ENCODE measurements at places on chromosomes 7 and 10.

DNA sequence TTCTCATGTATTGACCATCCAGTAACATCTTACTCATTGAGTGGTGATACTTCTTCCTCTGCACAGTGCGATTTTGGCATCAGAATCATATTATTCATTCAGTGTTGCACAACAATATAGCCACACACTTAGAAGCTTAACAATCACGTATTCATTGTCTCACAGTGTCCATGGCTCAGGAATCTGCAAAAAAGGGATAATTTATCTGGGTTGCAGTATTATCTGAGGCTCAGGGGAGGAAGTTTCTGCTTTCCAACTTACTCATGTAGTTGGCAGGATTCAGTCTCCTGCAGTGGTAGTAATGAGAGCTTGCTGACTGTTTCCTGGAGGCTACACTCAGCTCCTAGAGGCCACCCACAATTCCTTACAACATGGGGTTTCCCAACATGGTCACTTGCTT, 803.6 kb downstream of the SORCS1 start:
- DNase-seq, result no peak

- DNase-seq, result no peak
Measured at GRCh38 chr7:20351901-20352300, 21.2 kb downstream of the ITGB8 start.

DNA sequence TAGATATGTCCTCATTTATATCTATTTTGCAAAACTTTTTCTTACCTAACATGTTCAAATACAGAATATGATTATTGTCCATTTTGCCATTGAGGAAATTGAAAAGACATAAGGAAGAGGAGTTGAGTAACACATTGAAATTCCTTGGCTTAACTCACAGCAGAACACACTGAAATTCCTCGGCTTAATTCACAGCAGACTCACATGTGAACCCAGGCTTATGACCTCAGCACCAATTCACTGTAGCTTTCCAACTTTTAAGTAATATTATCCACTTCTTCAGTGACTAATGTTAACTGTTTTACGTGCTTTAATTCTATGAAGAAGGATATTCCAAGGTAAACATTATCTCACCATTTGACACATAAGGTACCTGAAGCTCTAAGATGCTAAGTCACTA, 597.5 kb upstream of the PFKP start:
- DNase-seq, result no peak

GRCh38 chr7:28573651-28574301, 161.5 kb downstream of the CREB5 start:
- no peak for DNase-seq

DNA sequence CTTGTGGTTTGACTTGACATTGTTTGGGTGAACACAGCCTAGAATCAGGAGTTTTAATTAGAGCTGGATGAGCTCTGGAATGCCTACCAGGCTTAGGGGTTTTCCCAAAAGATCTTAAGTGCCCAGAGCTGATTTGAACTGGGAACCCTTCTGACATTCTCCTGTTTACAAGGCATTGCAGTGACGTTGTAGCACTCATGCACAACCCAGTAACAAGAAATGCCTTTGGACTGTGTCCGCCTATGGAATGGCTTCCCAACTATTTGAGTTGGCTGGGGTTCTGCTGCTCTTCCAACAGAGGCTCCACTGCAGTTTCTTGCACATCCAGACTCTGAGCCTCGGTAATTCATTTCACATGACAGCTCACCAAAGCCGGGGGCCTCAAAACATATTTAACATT, 76.7 kb upstream of the MKX start:
- no peak for DNase-seq

- DNase-seq, result no peak
Measured at GRCh38 chr7:111352319-111352718, 210.0 kb downstream of the IMMP2L start.

DNA sequence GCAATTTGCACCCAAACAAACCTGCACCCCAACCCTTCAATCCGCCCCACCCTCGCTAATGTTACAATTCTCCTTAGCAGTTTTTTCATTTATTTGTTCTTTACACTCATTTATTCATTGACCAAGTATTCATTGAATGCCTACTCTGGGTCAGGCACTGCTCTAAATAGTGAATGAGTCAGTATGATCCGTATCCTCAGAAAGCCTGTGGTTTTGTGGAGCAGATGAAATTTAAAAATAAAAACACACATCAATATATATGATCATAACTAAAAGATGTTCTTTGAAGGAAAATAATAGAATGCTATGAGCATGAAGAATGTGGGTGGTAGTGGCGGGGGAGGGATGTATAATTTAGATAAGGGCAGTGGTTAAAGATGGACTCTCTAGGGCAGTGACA, 13.3 kb downstream of the IFIT5 start:
- DNase-seq, result no peak

GRCh38 chr10:29119374-29119773, 169.5 kb upstream of the LYZL1 start:
- no peak for DNase-seq

DNA sequence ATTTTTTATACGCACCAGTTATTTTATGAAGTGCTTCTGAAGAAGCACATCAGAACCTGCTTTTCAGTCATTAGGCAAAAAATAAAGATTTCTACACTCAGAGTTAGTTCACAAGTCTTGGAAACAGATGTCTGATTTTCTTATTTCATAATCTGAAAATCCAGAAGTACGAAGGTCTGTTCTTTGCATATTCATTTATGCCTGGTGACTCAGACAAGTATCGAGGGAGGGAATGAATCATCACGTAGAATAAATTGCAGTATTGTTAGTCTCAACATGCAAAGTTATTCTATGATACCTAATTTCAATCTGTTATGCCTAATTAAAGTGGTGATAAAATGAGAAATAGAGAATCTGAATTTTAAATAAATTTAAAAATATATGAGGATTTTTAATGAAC, 113.6 kb upstream of the SEM1 start:
- no peak for DNase-seq

- DNase-seq, result no peak
Measured at GRCh38 chr7:99667179-99667578, 12.6 kb downstream of the CYP3A5 start.

- DNase-seq, result peak; percentile 76
Measured at GRCh38 chr7:76149847-76150691, 51.6 kb upstream of the SRRM3 start.

GRCh38 chr7:80783678-80784327, 135.0 kb downstream of the SEMA3C start:
- no peak for DNase-seq

- no peak for DNase-seq
Measured at GRCh38 chr10:97399843-97400545, 1.1 kb downstream of the RRP12 start.

- no peak for DNase-seq
Measured at GRCh38 chr10:6543431-6544005, 36.6 kb downstream of the PRKCQ start.

GRCh38 chr10:77321838-77322237, 315.8 kb downstream of the KCNMA1 start:
- DNase-seq, result no peak

GRCh38 chr10:97910661-97911060, 61.0 kb downstream of the GOLGA7B start:
- DNase-seq, result no peak

DNA sequence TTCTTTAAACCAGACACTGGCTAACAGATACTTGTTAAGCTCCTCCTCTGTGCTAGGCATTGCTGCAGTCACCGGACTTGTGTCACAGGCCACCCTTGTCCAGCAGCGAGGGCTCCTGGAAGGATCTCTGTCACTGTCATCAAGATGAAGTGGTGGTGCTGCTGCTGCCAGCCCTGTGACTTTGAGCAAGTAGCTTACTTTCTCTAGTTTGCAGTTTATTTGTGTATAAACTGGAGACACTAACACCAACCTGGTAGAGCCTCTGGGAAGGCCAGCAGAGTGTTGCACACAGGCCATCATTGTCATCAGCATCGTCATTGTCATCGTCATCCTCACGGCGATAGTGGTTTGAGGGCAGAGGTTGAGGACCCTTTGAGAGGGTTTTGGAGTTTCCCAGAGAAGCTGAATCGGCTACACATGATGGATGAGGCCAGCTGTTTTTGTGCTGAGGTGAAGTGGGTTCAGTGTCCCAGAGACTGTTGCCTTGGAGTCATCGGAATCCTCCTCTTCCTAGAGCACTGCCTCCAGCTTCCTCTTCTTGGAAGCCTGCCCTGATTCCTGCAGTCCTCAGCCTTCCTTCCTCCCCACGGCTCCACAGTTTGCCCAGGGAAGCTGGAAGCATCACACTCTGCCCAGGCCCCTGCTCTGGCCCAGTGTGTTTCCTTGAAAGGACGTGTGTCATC, 128.4 kb downstream of the GRK5 start:
- DNase-seq, result no peak

DNA sequence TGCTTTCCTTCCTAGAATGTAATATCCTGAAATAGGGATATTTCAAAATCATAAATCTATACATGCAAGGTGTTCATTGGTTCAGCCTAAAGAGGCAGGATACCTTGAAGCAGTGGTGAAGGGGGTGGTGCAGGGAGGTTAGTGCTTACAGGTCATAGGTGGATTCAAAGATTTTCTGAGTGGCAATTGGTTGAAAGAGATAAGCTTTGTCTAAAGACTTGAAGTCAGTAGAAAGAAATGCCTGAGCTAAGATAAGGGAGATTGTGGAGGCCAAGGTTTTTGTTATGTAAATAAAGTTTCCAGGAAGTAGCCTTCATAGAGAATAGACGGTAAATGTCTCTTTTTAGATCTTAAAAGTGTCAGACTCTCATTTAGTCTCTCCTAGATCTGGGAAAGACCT, 741.2 kb upstream of the ZWINT start:
- no peak for DNase-seq

GRCh38 chr10:14020037-14020664, 310.6 kb downstream of the FRMD4A start:
- no peak for DNase-seq

DNA sequence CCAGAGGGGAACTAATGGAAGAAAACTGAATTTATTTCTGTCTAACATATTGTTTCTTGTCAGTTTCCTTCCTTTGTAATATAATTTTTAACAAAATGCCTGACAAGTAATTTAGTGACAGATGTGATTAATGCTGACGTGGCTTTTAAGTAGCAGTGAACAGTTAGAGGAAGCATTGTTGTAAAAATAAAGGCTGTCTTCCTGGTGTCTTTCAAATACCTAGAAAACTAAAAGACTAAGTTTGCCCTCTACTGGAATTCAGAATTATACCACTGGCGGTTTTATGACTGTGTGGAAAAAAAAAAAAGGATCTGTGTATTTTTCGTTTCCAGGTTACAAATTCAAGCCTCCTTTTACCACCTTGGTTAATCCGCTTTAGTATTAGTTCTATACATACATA, 217.1 kb upstream of the DPP6 start:
- no peak for DNase-seq

- DNase-seq, result peak; percentile 62
Measured at GRCh38 chr10:79981450-79982361, 32.8 kb upstream of the SFTPD start.

GRCh38 chr7:15891151-15891881, 204.8 kb upstream of the MEOX2 start:
- no peak for DNase-seq

GRCh38 chr10:46559231-46559671, 2.8 kb upstream of the GPRIN2 start:
- DNase-seq, result peak; percentile 17

DNA sequence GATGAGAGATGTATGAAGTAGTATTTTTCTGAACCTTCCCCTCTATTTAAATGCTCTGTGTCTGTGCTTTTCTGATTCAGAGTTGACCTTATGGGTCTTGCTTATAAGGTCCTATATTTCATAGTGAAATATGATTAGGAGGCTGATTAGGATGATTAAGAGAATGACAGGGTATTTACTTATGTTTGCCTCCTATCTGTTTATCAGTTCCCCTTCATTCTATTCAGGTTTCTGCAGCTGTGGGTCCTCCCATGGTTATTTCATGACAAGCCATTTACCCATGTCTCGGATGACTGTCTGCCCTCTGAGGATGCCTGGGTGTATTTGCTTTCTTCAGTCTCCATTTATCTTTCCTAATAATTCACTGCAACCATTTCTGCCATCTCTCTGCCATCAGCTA, 16.9 kb downstream of the RPA3 start:
- DNase-seq, result no peak

DNA sequence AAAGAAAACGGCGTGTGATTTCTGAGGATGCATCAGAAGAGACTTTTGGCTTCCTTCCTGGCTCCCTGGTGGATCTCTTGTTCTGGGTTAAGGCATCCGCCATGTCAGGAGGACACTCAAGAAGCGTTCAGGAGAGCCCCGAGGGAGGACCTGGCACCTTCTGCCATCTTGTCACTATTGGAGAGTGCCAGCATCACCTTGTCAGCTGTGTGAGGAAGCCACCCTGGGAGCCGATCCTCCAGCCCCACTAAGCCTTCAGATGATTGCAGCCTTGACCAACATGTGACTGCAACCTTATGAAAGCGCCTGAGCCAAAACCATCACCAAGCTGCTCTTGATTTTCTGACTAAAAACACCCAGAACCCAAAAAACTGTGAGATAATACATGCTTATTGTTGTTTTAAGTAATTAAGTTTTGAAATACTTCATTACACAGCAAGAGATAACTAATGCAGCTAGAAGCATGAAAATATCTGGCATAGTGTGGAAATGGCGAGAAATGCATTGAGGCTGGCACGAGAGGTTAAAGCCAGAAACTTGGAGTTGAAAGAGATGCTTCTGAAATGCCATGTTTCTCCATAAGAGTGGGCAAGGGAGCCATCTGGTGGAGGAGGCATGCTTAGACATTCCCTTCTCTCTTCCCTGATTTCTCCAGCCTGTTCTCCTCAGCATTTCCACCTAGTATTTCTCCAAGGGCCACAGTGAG, 5.4 kb upstream of the ZFYVE27 start:
- no peak for DNase-seq

DNA sequence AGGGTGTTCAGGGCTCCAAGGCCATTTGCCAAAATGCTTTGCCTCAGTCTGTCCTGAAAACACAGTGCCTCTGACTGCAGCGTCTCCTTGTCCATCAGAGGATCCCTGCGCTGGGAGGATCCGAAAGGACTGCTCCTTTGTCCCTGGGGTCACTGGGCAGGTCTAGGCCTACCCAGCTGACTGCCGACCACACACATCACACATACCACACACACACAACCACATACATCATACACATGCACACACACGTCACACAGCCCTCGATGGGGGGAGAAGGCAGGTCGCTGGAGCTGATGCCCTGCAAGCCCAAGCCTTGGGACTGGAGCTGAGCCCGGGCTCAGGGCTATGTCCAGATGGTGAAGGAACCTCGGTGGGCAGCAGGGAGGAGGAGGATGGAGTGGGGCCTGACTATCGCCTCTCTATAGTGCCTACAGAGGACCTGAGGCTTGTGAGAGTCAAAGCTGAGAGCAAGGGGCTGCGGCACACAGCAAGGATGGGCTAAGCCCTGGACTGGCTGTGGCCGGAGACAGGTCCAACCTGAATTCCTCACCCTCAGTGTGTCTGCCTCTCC, 29.1 kb downstream of the GPRIN2 start:
- DNase-seq, result peak; percentile 21

- DNase-seq, result no peak
Measured at GRCh38 chr7:115024276-115024675, 102.4 kb downstream of the MDFIC start.

All from upper lobe of left lung (tissue), 6 donors.